ENCODE measurements at places on chromosomes 5 and 9.

DNA sequence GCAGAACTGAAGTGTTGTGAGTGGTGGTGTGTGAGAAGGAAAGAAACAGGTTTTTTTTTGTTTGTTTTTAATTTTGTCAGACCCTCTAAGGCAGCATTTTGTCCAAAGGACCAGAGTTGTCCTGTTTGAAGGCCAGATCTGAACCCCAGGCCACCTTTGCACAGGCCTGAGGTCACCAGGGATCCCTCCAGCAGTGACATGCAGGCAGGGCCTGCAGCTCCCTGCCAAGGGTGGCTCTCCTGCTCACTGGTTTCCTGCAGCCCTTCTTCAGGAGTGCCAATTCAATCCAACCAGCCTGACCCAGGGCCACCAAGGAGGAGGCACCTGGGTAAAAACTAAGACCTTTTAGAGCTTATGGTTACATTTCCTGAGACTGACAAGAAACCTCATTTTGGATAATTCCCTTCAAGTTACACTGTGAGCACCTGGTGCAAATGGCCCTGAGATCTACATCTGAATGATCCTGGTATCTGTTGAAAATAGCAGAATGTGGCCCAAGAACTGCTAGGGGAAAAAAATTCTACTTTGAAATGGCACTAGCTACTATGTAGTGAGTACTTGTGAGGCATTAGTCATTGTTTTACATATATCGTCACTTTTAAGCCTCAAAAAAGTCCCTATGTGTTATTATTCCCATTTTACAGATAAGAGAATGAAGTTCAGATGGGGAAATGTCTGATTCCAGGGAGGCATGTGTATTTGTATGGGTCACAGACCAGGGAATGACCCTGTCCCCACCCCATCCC, 33.5 kb upstream of the SMU1 start:
- no peak for DNase-seq

GRCh38 chr9:16386007-16386826, 484.3 kb downstream of the BNC2 start:
- DNase-seq, result peak; percentile 10

DNA sequence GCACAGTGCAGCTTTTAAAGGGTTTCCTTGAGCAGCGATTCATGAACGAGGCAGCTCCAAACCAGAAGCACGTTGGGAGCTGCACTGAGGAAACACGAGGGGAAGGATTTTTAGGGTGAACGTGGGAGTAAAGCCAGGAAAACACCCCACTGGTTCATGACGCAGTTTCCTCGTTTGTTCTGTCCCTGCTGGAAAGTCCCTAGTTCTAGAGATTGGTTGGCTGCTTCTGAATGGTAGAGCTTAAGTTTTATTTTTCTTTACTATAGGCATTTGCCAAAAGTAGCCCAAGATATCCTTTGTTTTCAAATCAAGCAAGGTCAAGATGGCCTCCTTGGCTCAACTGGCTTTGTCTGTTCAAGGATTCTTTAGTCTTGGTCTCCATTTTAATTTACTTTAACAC, 116.5 kb upstream of the CACNA1B start:
- peak; percentile 23 for DNase-seq

GRCh38 chr9:93035821-93036351, 22.6 kb upstream of the SUSD3 start:
- no peak for DNase-seq

DNA sequence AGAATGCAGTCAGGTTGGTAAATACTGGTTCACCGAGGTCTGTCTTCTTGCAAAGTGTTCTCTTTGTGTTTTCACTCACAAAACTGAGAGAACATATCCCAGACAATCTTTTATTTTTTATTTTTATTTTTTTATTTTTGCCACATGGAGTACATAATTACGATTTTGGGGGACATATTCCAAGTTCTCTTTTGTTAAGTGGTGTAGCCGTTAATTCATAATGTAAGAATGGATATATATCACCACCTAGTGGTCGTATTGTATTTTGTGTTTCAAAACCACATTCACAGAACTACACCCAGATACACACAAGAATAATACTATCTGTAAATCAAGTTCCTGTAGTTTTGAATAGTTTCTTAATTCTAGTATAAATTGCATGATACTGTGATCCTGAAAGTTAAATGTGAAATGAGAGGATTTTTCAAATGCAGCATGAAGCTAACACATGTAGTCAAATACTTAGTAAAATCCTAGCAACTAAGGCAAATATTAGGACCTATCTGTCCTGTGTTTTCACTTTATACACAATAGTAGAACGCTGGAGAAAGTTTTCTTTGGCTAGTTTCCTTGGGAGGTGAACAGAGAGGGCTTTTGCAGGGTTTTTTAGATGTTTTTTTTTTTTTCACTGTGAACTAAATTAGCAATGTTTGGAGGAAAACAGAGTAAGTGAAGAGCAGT, 92.7 kb downstream of the VCAN start:
- DNase-seq, result peak; percentile 65

DNA sequence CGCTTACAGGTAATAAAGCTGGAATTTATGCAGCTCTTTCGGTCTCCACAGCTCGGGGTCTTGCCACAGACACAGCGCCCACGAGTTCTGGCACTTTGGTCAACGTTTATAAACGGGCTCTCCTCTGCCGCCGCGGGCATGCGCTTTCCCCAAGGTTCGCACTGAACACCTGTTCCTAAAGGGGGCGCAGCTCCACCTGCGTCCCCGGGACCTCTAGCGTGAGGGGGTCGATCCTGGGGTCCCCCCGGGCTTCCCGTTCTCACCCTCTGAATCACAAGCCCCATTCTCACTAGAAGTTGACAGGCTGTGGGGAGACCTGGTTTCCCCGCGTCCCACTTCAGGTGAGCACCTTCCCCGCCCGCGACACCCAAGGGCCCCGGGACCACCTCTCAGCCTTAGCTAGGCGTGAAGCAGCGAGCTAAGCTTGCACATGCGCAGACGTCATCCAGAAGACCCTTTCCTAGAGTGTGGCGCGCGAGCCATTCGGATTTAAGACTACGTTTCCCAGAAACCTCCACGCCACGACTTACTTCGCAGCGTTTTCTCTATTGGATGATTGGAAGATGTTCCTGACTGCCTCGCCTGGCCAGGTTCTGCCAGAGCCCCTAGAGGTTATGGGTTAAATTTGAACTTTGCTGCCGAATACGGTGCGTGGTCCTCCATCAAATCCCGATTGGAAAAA, 21.3 kb upstream of the ZNF782 start:
- peak; percentile 85 for DNase-seq

GRCh38 chr9:450561-450960, 235.9 kb downstream of the DOCK8 start:
- DNase-seq, result no peak

DNA sequence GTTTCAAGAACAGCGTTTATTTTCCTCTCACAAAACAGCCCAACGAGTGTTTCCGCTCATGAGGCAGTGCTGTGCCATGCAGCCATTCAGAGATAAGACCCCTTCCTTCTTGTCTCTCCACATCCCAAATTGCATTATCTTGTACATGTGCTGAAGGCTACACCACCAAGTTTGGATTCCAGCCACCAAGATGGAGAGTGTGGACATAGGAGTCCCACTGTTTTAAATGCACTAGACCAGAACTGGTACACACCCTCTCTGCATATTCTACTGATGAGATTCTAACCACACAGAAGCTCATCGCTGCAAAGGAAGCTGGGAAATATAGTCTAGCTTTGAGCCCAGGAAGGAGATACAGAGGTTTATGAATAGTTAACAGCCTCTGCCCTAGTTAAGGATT, 509.4 kb downstream of the NFIB start:
- DNase-seq, result peak; percentile 91

DNA sequence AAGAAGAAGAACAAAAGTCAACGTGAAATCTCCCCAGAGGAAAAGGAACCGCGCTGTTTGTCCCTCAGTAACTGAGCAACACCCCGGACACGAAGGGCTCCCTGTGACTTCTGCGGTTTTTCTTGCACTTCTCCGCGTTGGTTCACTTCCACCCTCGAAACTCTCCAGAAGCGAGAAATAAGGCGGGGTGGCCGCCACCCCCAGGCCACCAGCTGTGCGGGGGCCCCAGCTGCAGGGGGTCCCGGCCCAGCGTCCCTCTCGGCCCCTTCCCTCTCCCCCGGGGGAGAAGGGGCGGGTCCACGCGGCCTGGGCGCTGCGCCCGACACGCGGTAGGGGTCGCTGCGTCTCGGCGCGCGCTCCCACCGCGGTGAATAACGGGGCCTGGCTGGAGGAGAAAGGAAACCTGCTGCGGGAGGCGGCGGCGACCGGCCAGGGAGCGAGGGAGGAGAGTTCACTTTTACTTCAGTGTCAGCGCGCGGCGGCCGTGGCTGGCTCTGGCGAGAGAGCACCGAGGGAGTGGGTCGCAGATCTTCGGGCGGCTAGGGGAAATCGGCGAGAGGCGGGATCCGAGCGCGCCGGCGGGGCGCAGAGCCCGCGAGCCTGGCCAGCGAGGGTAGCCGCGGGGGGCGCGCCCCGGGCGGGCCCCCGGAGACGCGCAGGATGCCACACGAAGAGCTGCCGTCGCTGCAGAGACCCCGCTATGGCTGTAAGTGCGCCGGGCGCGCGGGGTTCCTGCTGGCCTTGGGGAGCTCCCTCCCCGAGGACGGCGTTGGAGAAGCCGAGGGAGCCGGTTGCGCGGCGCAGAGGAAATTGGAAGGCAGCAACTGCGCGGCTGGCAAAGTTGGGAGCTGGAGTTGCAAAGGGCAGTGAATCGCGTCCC, at the start of gene IQGAP2:
Gene IQGAP2 (plus strand): TSS at position 400 of the 880 bp plus-strand sequence. CDS start 261 bp downstream, at position 661.
- DNase-seq, result peak; percentile 64

DNA sequence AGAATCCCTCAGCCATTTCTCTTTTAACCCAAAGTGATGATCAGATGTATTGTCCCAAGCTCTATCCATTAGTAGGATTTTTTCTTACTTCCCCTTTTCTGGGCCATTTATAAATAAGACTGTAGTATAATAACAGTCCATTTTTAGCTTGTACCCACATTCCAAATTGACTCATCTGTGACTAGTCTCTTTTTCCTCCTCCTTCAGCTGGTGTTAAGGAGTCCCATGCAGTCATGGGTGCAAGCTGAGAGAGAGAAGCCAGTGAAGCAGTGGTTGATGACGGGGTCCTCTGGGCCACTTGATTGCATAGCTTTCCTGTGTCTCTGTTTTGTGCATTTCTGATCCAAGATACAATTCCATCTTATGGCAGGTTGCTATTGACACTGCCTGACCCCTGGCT, 476.0 kb upstream of the CD180 start:
- peak; percentile 38 for DNase-seq

- DNase-seq, result no peak
Observed at GRCh38 chr9:85515021-85515420, 226.7 kb downstream of the AGTPBP1 start.

DNA sequence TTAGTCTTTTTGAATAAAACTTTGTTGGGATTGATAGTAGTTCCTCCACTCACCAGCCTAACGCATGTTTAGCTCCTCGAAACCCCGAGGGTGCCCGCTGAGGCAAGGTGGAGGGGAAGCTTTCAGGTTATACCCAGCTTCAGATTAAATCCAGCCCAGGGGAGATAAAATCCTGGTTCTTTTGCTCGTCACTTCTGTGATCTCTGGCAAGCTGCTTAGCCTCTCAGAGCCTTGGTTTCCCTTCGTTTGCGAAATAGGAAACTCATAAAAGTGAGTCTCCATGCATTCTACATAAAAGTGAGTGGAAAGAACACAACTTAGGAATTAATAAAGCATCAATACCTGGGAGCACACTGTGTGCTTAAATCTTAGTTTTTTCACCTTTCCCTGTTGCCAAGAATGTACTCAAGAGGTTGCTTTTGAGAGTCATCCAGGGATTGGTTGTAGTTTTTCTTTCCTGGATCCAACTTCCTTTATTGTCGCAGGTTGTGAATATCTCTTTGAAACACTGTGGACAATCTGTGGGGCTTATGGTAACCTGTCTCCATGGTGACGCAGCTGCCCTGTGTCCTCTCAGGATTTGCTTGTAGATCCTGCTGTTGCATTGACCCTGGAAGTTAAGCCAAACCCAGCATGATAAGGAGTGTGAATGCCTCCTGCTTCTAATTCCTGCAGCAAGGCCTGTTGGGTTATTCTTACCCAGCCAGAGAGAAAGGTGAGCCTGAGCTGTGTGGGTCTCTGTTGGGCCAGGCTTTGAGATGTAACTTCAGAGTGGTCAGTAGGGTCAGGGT, 2.0 kb downstream of the GALNT12 start:
- DNase-seq, result peak; percentile 31

DNA sequence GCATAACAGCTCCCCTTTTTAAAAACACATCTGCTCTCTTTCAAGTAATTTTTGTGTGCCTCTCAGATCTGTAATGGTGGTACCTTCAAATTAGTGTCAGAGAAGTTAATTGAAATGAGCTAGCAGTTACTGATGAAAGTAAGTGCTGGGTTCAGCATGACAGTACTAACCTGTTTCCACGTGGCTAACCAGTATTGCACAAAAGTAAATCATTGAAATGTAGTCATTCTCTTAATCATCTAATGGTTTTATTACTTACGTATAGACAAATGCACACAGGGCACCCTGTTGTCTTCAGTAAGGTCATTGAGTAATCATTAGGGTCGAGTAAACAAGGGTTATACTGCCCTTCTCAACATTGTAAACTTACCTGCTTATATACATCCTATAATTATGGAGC, 157.8 kb upstream of the PRR16 start:
- DNase-seq, result peak; percentile 39

GRCh38 chr5:174521449-174521848, 202.9 kb upstream of the MSX2 start:
- DNase-seq, result no peak

DNA sequence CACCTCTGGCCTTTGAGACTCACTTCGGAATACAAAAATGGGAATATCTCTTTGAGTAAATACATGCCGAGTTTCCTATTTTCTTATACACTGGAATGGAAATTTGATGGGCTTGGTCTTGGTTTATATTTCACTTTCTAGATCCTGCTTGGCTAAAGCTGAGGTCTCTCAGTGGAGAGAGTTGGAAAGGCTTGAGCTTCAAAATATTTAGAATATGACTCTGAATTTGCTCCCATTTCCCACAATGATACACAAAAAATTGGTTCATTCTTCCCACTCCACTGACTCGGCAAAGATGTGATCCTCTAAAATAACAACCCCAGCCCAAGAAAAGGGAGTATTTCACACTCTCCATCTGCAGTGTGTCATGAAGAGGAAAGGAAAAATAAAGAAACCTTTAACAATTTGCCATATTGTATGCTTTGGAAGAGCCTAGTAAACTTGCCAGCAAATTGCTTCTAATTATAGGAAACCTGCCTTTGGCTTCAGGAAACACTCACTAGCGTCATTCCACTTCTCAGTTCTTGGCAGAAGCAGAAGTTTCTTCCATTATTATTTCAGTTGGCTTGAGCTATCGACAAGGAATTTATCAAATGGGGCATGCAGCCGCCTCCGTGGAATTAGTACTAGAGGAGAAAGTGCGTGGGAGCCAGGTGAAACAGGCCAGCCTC, 302.9 kb downstream of the NSG2 start:
- DNase-seq, result no peak

DNA sequence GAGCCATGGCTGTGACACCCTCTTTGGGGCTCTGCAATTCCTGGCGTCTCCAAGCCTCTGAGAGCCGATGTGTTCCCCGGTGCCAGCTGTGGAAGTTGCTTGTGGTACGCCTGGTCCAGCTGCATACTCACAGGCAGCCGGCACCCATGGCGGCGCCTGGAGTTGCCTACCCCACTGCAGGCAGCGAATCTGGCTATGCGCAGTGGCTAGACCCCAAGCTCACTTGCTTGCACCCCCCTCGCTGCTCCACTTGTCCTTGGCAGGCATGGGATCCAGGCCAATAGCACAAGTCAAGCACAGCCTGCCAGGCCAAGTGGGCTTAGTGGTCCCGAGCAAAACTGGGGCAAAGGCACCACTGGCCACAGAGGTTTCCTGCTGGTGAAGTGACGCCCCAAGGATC, 24.7 kb upstream of the GABRA6 start:
- no peak for DNase-seq
